Activated T-cell treated with anti-CD3 and anti-CD28 coated beads, Interleukin-2, amount 50 U/mL, for 24 hours (primary cell): ENCODE measurements at places on chromosomes 13 and 19.

GRCh38 chr19:47444388-47444821 lies 25.1 kb upstream of the MEIS3 start:
- DNase-seq: peak; percentile 54

DNA sequence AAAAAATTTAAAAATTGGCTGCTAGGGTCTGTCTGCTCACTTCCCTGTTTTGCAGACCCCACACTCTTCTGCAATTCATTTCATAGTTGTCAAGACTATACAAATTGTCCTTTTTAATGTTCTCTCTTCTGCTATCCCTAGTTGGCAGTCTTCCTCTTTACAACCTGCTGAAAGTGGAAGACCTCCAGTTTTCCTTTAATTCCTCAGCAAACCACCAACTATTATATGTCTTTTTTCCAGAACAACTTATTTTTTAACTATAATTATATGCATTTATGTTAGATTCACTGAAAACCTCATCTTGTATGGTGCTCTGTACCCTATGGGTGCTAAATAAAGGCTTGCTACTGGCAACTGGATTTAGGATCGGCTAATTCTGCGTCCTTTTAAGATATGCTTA lies 1.1 kb upstream of the PHF11 start:
- DNase-seq: no peak

DNA sequence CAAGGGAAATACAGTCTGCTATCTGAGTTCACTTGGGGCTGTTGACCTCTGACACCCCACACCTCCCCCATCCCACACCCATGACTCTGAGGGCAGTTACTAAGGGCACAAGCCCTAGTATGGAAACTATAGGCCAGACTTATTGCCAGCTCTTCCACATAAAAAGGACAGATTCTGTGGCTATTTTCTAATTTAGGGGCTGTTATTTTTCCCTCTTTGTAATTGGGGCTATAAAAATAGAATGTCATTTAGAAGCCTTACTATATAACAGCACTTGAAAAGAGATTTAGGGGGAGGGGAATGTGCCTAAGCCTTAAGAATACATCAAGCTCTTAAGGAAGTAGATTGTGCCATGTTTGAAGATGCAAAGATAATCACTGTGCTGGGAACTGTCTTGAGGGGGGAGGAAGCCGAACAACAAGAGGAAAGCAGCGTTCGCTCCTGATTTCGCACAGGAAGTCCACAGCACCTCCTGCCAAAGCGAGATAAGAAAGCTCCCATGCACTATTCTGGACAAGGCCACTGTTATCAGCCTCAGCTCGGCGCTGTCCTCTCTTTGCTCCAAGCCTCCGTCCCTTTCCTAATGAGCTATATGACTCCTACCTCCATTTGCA lies 86.6 kb downstream of the FLT1 start:
- no peak for DNase-seq

GRCh38 chr19:38210458-38210987 lies 13.5 kb downstream of the DPF1 start:
- DNase-seq: no peak

- DNase-seq: no peak
These were observed 11.9 kb upstream of the SPATA13 start for GRCh38 chr13:24148414-24149235.

GRCh38 chr13:32234914-32235313 lies 80.2 kb downstream of the ZAR1L start:
- DNase-seq: no peak

DNA sequence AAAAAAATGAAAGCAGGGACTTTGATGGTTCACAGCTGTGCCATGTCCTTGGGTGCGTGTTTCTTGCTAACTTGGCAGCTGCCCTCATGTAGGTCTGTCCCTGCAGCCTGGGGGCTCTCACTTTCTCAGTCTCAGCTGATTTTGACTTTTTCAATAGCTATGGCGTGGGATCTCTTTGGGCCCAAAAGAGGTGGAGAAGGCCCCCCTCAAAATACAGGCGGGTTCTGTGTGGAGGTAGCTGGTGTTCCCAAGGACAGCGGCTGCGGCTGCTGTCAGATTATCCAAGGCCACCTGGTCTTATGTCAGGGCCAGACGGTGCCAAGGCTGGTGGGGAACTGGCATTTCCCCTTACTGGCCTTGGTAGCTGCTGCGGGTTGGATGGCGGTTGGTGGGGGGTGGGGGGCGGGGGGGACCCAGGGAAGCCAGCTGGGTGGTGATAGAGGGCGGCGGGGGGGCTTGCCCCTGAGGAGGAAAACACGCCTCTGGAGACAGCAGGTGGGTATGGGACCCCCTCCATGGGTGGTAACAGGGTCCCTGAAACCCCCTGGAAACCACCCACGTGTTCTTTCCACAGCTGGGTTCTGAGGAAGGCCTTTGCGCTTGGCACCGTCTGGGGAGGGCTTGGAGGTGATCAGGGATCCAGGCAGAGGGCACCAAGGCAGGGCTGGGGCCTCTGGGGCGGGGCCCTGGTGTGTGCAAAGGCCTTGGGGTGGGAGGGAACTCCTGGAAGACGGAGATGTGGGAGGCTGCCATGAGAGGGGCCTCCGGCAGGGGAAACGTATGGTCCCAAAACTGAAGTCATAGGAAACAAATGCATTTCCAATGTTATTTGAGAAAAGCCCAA lies 4.1 kb downstream of the TIMM13 start:
- no peak for DNase-seq

GRCh38 chr19:17829855-17830566 lies 8.7 kb upstream of the INSL3 start:
- no peak for DNase-seq

GRCh38 chr19:42233106-42233505 lies 9.3 kb downstream of the GSK3A start:
- no peak for DNase-seq

- no peak for DNase-seq
These were observed 563 bp upstream of the GNG7 start for GRCh38 chr19:2703077-2703437.

GRCh38 chr13:61751039-61751438 lies 335.4 kb upstream of the PCDH20 start:
- DNase-seq: no peak

DNA sequence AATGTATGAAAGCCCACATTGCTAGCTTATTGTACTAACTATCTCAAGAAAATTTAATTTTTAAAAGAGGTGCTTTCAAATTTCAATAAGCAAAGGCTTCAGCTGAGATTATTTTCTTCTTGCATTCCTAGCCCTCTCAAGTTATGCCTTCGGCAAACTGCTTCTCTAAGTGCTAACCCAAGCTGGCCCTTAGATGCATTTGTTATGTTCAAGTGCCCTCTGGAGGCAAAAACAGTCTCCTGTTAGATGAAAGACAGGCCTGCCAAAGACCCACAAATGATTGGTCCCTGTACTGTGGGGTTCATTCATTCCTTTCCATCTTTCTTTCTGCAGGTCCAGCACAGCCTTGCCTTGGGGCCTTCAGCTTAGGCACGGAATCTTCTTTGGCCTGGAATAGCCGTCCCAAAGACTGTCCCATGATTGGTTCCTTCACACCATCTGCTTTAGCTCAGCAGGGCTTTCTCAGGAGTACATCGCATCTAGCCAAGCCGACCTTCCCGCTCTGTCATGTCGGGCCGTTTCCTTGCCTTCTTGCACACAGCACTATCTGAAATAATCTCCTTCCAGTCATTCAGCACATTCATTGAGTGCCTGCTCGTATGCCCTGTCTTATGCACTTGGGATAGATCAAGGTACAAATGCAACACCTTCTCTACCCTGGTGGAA lies 26.4 kb upstream of the TPTE2 start:
- DNase-seq: no peak

DNA sequence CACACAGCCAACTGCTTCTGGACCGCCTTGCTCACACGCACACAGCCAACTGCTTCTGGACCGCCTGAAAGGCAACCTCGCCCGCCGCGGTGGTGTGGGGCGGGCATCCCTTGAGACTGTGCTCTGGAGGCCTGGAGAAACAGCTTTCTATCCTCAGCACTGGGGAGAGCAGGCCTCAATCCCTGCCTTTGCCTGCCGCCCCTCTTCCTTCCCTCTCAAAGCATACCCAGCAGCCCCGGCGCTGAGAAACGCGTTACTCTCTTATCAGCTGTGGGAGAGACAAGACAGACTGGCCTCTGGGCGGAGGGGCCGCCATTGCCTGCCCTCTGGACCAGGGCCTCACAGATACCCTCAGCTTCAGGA lies 2.9 kb downstream of the LIPE start:
- no peak for DNase-seq

DNA sequence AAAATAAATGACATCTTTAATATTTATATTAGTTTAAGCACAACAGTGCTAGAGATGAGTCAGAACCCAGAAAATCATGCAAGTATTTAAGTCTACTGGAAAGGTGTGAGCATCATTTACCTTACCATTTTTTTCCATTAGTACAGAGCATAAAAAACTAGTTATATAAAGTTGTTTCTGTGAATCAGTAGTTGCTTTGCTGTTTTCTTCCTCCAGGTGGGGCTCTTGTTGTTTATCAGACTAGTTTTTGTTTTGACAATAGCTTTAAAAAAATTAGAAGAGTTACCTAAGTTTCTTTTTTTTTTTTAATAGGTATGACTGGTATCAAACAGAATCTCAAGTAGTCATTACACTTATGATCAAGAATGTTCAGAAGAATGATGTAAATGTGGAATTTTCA lies 12.7 kb downstream of the SUGT1 start:
- DNase-seq: no peak

DNA sequence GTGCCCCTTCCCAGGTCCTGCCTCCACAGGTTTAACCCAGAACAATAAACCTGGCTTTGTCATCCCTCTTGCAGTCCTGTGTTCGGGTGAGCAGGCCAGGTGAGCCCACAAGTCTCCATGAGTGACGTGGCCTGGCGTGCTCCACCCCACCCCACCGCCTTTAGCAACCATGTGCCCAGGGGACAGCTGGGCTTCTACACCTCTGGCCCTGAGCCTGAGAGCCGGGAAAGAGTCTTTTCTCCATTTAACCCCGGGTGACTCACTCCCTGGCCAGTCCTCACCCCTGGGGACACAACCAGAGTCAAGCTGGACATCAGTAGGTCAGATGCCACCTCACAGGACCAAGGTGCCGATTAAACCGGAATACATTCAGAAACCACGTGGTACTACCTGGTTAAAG lies 4.1 kb downstream of the C19orf53 start:
- DNase-seq: no peak

- DNase-seq: no peak
These were observed 10.9 kb downstream of the ZNRF4 start for GRCh38 chr19:5466072-5466471.

DNA sequence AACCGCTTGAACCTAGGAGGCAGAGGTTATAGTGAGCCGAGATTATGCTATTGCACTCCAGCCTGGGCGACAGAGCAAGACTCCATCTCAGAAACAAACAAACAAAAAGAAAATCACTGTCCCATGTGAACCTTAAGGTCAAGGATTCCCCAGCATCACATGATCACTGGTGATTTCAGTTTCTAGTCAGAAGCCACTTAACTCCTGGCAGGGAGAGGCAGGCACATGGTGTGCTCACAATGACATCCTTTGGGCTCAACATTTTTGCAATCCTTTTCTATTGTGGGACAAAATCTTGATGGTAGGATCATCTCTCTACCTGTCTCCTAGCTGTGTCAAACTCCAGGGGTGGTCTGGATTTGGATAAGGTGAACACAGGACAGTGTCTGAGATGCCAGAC lies 12.1 kb downstream of the AKAP8 start:
- no peak for DNase-seq

- DNase-seq: no peak
These were observed 56.9 kb upstream of the ZNF254 start for GRCh38 chr19:24029941-24030636.

DNA sequence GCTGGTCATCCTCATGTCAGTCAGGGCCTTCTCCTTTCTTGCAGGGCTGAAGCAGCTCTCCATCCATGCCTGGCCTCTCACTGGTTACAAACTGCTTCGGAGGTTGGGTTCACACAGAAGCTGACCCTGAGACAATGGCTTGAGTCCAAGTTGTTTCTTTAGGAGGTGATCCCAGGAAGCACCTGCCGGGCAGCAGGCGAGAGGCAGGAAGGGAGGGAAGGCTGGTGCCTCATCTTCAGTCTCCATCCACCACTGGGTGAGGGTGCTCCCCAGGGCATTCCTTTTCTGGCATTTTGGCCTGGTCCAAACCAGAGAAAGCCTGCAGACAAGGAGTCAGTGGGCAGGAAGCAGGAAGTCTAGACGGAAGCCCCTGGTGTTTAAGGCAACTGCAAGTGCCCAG lies 17.6 kb upstream of the SPATA13 start:
- DNase-seq: no peak

- no peak for DNase-seq
These were observed 10.0 kb upstream of the CACNG6 start for GRCh38 chr19:53981376-53981951.

GRCh38 chr13:44758630-44759383 lies 182.7 kb upstream of the TSC22D1 start:
- peak; percentile 38 for DNase-seq

- no peak for DNase-seq
These were observed 753 bp downstream of the ZNF235 start for GRCh38 chr19:44303976-44304568.

DNA sequence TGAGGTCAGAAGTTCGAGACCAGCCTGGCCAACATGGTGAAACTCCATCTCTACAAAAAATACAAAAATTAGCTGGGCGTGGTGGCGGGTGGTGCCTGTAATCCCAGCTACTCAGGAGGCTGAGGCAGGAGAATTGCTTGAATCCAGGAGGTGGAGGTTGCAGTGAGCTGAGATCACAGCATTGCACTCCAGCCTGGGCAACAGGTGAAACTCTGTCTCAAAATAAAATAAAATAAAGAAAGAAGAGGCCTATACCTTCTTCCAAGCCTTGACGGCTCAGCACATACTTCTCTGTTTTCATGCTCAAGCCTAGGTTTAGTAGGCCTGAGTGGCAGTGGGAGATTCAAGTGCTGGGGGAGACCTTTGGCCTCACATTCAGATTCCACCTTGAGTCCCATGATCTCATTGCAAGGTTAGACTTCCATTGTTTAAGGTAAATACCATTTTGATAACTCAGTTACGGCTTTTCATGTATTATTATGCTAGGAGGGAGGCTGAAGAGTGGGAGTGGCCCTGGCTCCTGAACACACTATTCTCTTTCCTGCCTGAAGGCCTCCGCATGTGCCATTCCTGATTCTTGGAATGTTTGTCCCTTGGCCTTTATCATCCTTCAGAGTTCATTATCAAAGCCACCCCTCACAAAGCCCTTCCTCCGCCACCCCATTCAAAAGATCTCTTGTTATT lies 1.6 kb upstream of the SPINT2 start:
- DNase-seq: no peak

DNA sequence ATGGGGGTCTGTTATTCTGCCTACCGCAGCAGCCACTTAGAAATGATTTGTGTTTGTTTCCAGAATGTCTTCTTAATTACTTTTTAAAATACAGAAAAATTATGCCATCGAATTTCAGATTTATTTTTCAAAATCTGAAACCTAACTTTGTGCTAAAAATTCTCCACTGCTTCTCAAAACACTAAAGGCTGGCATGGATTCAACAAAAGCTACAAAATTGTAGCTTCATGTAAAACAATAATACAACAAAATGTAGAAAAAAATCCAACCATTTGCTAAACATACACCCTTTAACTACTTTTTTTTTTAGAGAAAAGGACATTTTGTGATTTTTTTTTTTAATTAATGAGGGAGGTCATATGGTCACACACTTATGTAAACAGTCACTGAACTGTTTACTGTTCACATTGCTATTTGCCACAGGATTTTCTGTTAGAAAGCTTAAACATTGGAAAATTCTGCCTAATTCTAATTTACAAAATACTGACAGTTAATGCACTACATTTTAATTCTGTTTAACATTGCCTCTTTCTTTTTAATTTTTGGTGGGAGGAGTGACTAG lies 606.6 kb downstream of the DCT start:
- no peak for DNase-seq

GRCh38 chr13:109744512-109745051 lies 41.8 kb downstream of the IRS2 start:
- DNase-seq: no peak

- DNase-seq: no peak
These were observed 6.4 kb upstream of the CDADC1 start for GRCh38 chr13:49241296-49241695.
